ENCODE measurements at places on chromosomes 1 and 21.

- no peak for DNase-seq
These were observed 616 bp downstream of the MCOLN3 start for GRCh38 chr1:85047472-85048295.

DNA sequence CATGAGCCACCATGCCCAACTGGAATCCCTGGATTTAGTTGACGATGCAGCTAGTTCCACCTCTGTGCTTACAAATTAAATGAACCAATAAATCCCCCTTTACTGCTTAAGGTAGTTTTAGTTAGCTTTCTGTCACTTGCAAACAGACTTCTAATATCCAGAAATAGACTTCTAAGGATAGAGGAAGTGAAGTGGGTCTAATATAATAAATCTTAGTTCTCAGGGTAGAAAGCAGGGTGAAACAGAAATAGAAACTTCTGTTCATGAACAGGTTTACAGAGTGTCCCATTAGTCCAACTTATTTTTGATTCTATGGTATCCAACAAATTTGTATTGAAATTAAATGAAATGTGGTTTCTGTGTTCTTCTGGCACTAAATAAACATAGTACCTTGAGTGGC lies 20.1 kb downstream of the BCAS2 start:
- DNase-seq, result no peak

DNA sequence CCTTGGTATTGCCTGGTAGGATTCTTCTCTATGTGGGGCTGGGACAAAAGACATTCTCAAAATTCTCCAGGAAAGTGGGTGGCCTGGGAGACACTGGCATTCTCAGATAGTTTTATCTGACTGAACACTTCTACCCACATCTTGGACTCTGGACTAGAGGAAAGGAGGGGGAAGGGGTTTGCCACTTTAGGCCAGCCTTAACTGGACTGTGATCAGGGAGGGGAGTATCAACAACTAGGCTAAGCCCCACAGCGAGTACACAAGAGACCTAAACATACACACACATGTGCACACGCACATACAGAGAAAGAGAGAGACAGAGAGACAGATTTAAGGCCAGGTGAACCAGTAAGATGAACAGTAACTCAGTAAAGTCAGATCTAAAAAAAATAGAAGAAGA lies 1.2 kb upstream of the SEMA6C start:
- DNase-seq, result no peak

DNA sequence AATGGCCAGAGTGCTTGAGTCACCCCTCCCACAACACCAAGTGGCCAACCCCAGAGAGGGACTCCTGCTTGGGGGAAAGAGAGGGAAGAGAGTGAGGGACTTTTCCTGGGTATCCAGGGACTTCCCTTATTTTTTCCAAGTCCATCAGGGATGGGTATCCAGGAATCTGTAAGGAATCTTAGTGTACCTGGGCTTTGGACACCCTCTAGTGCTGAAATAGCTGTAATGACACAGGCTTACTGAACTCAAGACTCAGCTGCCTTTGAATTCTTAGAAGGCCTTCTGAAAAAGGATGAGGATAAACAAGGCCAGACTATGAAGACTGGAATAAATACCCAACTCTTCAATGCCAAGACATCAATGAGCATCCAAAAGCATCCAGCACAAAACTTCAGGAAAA lies 12.0 kb downstream of the TSHB start:
- DNase-seq, result no peak

GRCh38 chr1:197838836-197839235 lies 63.6 kb upstream of the DENND1B start:
- no peak for DNase-seq

- no peak for DNase-seq
These were observed 143.0 kb upstream of the GRIK3 start for GRCh38 chr1:37177230-37177864.

DNA sequence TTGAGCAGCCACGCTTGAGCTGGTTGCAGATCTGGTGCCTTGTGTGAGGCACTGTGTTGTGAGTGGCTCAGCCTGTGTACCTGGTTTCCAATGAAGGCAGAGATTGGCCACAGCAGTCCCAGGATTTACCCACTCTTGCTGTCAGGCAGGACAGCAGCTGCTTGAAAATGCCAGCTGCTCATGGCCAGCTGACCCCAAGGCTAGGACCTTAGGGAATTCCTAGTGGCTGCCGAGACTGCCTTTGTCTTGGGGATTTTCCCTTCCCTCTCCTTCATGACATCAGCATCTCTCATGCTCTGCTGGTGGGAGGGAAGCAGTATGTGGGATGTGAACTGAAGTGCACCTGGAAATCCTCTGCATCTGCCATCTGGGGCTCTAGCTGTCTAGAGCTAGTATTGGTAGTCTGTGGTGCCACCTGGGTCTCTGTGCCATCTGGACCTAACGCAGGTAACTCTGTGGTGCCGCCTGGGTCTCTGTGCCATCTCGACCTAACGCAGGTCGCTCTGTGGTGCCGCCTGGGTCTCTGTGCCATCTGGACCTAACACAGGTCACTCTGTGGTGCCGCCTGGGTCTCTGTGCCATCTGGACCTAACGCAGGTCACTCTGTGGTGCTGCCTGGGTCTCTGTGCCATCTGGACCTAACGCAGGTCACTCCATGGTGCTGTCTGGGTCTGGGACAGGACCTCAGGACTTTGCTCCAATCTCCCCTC lies 3.8 kb upstream of the LRRC47 start:
- no peak for DNase-seq

DNA sequence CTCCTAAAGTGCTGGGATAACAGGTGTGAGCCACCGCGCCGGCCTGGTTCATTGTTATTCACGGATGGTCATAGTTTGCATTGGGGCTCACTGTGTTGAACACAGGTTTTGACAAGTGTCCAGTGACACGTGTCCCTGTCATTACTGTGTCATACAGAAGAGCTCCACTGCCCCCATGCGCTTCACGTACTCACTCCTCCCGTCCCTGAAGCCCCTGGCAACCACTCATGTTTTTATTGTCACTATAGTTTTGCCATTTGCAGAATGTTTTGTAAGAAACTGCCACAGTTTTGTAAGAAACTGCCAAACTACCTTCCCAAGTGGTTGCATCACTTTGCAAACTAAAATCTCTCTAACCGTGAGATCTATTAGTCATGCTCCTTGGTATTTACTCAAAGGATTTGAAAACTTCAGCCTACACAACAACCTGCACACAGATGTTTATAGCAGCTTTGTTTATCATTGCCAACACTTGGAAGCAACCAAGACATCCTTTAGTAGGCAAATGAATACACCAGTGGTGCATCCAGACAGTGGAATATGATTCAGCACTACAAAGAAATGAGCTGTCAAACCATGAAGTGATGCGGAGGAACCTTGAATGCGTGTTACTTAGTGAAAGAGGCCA lies 163.2 kb upstream of the COL6A1 start:
- no peak for DNase-seq

GRCh38 chr1:185964946-185965345 lies 230.8 kb downstream of the HMCN1 start:
- DNase-seq, result no peak

DNA sequence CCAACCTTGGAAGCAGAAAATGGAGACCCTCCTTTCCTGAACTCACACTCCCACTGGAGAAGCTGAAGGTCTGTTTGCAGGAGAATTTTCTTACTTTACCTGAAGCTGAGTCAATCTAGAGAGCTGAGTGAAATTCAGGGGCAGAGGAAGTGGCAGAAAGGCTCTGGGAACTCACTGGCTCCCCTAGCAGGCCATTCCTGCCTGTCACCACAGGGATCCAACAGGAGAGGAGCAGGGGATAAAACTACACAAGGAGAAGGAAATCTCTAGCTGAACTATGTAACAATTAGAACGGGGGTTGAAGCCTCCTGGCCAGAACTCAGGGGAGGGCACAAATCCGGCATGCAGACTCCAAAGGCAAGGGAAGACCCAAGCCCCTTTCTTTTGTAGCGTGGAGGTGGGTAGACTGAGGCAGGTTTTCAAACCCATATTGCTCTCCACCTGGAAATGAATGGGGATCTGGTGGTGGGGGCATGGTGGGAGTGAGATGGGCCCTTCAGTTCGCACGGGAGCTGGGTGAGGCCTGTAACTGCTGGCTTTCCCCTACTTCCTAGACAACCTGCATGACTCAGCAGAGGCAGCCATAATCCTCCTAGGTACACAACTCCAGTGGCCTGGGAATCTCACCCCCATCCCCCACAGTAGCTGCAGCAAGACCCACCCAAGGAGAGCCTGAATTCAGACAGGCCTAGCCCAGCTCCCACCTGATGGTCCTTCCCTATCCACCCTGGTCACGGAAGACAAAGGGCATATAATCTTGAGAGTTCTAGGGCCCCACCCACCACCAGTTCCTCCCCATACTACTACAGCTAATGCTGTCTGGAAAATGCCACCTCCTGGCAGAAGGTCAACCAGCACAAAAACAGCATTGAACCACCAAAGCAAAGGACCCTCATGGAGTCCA lies 158.1 kb downstream of the LTN1 start:
- no peak for DNase-seq

- no peak for DNase-seq
These were observed 26.1 kb downstream of the KCNJ15 start for GRCh38 chr21:38282921-38283320.

DNA sequence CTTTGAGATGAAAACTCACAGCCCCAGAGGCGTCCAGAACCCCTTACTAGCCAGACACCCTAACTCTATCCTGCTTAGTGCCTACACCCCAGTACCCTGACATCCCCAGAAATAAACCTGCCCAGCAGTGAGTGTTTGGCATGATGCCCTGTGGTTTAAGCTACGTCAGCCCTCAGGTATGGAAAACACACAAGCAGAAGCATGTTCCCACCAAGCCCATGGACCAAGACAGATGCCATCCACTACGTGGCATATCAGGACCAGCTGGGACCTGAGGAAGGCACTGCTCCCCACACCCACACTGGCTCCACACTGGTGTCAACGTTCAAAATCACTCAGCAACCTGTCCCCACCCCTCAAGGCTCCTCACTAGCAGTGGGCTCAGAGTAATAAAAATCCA lies 116.4 kb downstream of the SYT2 start:
- DNase-seq, result no peak

DNA sequence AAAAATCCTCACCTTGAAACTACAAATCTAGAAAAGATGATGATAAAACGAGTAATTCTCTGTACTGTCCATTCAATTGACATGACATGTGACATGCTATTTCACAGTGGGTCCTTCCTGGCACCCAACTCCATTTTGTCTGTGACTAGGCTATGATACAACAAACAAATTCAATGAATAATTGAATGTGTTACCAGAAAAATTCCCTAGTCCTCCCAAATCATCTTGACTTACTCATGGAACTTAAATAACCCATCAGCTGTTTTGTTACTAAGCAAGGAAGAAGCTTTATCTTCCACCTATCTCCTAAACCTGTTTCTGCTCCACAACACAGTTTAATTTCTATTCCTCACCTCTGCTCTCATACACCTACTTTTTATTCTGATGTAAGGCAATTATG lies 30.4 kb downstream of the B3GALNT2 start:
- DNase-seq, result no peak

DNA sequence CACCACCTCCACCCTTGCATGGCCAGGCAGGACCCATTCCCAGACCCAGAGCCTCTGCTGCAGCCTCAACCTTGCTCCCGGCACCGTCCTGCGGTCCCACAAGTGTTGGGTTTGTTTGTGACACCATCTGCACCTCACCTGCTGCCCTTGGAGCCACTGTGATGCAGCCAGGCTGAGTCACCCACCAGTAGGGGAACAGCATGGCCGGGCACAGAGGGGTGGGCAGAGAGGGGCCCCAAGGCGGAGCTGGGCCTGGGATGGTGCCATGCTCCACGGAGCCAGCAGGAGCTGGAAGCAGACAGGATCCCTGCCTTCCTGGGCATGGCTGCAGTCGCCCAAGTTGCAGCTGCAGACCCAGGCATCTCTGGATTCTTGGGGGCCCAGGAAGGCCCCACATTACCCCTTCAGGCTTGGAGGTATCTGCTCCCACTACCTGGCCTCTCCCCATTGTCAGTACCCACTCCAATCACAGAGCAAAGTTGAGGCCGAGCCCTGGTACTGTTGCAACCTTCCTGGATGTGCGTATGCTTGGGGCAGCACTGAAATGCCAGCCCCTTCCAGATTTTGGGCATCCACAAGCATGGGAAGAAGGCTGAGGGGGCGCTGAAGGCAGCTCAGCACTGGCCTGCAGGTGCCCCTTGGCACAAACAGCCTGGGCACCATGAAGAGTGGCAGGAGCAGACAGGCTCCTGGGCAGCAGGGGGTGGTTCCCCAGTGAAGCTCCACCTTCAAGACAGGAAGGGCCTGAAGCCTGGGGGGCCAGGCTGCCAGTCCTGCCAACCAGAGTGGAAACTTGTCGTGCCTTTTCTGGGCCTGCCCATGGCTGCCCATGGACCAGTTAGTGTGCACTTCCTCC lies 172.8 kb downstream of the MATN1 start:
- no peak for DNase-seq

DNA sequence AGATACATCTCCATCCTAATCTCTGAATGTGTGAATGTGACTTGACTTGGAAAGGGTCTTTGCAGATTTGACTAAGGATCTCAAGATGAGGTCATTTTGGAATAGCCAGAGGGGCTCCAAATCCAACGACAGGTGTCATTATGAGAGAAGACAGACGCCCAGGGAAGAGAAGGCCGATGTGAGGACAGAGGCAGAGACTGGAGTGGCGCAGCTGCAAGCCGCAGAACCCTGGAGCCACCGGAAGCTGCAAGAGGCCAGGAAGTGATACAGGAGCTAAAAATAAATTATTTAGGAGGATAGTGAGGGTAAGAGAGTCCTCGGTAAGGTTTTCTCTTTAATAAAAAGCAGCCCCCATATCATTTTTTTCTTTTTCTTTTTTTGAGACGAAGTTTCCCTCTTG lies 9.7 kb upstream of the AADACL4 start:
- no peak for DNase-seq

GRCh38 chr1:227390525-227390924 lies 72.2 kb upstream of the CDC42BPA start:
- DNase-seq, result no peak

DNA sequence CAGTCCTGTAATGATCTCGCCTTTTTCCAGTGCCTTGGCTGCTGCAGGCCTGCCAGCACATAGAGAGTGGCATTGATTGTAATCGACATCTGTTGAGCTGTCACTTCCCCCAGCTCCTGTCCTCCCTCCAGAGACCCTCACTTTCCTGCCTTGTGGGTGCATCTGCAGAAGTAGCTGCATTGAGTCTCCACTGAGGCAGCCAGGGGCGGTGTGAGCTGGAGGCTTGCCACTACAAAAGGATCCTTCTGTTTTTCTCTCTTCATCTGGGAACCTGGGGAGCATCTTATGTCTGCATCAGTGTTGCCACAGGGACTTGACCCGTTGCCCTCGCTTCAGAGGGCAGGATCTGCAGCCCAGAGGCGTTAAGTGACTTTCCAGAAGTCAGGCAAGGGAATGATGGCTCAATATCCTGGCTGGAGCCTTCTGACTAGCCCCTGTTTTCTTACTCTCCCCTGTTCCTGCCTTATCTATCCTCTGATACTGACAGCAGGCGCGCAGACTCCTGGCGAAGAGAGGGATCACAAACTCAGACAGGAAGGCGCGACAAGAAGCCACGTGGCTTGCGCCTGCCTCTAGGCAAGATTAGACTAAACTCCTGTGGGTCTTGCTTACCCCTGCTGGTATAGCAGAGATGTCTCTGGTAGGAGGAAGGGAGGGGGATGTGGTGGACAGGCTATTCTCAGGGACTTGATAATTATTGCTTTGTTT lies 13.3 kb upstream of the FMOD start:
- DNase-seq, result no peak

All from activated T-helper 1 cell treated with Interleukin-2 at 50 U/mL for 16 hours (primary cell).